NAMALWA (cell line): ENCODE measurements at places on chromosomes 4 and X.

DNA sequence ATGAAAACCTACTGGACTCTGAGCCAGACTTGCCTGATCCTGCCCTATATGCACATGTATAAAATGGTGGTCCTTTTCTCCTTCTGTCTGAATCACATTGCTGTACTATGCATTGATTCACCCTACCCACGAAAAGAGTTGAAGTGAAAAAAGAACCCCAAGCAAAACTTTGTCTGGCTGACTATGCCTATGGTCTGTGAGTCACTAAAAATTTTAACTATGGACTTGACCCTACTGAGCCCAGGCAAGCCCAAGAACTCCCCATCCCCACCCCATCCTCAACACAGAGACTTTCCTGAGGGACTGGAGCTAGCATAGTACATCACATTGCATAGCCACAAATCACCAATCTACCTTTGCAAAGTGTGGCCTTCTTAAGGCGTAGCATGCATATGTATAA lies 116.6 kb upstream of the TENM3 start:
- no peak for DNase-seq

- no peak for DNase-seq
Observed at GRCh38 chr4:62118558-62118957, 918.4 kb downstream of the ADGRL3 start.

GRCh38 chr4:6345866-6346265 lies 76.2 kb downstream of the WFS1 start:
- no peak for DNase-seq

DNA sequence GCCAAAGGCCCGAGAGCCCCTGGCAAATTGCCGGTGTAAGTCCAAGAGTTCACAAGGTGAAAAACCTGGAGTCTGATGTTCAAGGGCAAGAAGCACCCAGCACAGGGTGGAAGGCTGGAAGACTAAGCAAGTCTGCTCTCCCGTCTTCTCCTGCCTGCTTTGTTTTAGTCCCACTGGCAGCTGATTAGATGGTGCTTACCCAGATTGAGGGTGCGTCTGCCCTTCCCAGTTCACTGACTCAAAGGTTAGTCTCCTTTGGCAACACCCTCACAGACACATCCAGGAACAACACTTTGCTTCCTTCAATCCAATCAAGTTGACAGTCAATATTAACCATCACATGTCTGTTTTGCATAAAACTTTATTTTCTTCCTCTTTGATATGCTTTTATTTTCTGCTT lies 157.4 kb downstream of the HS3ST1 start:
- DNase-seq = no peak

DNA sequence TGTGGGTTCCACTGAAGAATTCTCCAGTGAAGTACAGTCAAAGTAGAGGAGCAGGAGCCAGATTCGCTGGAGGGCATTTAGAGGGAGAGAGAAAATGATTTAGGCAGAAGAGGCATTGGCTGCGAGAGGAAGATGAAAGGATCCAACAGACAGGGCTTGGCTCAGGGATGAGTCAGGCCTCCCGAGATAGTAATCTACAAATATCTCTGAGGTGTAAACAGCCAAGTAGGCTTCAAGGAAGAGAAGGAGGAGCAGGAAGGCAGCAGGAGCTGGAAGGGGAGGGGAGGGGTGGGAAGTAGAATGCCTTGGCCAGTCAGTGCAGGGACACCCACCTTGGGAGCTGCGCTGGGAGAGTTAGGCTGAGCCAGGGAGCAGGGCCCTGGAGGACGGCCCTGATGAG lies 55.5 kb downstream of the PJA1 start:
- no peak for DNase-seq

- DNase-seq = no peak
Observed at GRCh38 chr4:121958777-121959176, 6.9 kb upstream of the TRPC3 start.

DNA sequence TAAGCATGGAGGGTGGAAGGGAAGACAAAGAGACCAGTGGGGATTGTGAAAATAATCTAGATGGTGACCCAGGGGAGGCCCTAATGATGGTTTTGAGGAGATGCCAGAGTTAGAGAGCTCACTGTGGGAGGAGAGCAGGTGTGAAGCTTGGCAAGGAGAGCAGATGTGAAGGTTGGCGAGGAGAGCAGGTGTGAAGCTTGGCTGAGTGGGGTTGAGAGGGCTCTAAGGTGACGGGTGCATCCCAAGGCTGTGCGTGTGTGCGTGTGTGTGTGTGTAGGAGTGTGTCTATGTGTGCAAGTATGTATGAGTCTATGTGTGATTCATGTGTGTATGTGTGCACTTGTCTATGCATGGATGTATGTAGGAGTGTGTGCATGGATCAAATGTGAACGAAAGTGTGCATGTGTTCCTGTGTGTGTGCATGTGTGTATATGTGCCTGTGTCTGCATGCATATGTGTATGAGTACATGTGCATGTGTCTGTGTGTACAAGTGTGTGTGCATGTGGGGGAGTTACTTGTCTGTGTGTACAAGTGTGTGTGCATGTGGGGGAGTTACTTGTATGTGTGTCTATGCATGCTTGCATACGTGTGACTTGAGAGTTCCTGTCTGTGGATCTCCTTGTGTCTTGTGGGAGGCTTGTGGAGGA lies 72.0 kb downstream of the EVC start:
- DNase-seq = no peak

- no peak for DNase-seq
Observed at GRCh38 chrX:5928224-5928623, 300.4 kb downstream of the NLGN4X start.

- DNase-seq = no peak
Observed at GRCh38 chrX:48940404-48940955, 16.9 kb downstream of the OTUD5 start.

DNA sequence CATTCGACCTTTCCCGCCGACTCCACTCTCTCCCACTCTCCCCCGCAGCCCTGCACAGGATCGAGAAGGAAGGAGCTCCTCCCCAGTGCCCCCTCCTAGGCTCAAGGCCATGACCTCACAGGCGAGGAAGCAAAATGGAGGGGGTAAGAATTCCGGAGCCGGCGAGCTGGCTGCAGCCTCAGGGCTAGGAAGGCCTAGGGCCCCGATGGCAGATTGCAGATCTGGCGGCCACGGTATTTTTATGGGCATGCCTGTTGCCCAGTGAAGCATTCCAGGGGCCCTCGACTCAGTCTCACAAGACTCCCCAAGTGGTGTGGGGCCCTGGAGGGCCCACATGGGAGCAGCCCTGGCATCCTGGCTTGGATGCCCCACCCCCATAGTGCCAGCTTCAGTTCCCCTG lies 942 bp upstream of the L1CAM start:
- no peak for DNase-seq

DNA sequence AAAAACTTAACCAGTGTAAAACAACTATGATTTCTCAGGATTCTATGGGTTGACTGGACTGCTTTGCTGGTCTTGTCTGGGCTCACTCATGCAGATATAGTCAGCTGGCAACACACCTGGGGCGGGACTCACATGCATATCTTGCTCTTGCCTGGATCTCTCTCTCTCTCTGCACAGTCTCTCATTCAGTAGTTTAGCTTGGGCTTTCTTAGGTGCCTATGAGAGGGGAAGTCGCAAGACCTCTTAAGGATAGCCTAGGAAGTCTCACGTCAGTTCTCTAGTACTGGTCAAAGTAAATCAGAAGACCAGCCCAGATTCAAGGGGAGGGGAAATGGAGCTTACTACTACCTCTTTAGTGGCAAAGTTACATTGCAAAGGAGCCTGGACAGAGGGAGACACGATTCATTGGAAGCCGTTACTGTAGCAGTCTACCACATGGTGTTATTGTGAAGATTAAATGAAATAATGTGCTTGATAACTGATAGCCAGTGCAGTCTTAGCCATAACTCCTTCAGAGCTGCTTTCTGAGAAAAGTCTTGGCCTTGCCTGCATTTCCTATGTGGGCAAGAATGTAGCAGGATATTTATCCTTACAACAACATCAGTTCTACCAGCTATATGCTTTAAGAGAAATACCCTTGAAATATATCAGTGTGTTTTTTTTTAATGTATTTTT lies 2.1 kb downstream of the COPS4 start:
- DNase-seq = peak; percentile 42

GRCh38 chrX:136827026-136827425 lies 46.3 kb upstream of the ARHGEF6 start:
- no peak for DNase-seq

GRCh38 chr4:45350438-45350837 lies 624.1 kb upstream of the GNPDA2 start:
- peak; percentile 6 for DNase-seq

- DNase-seq = no peak
Observed at GRCh38 chrX:48045410-48046311, 25.8 kb downstream of the ZNF630 start.

DNA sequence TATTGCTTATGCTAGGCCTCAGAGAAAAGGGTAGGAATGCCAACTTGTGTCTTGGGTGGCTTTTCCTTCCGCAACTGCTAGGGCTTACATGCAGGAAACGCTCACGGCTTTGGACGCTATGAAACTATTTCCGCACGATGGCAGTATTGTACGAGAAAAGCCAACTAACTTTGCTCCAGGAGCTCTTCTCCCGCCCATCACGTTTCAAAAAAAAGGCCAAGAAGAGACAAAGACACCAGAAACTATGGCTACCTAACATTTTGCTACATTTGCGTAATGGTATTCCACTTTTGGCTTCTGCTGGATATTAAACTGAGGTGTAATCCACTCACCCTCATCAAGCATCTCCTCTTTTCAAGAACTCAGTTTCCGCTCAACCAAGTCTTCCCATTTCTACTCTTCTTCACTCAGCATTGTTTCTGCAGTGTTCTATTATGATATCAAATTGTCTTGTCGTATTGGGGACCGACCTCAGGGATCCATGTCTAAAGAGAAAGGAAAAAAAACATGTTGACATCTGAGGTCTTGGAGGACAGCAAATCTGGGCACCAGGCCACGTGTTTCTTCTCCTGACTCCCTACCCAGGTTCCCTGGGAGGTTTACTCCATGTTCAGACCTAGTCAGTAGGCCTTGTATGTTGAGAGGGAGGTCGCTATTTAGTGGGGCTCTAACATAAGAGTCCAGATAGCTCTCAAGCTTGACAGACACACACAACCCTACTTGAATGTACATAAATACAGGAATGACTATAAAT lies 239.4 kb upstream of the STK26 start:
- DNase-seq = no peak

- no peak for DNase-seq
Observed at GRCh38 chrX:56554870-56555269, 8.6 kb upstream of the UBQLN2 start.

DNA sequence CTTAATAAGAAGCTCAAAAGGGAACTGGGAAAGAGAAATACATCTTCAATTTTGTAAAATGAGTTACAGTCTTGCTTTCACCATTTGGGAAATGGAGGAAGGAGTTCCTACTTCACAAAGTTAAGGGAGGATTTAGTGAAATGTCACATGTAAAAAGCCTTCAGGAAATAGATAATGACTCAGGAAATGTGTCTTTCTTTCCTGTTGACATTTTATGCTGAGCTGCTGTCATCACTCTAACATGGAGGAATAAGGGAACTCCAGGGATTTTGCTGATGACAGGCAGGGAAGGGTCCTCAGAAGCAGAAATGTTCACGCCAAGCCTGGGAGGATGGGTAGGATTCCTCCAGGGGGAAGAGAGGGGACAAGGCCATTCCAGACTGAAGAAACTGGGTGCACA lies 251.1 kb downstream of the USP46 start:
- DNase-seq = no peak
